ENCODE measurements at places on chromosomes 2 and 18.
A peak's percentile ranks its signal among the peaks of the same experiment; 100 is the strongest.

DNA sequence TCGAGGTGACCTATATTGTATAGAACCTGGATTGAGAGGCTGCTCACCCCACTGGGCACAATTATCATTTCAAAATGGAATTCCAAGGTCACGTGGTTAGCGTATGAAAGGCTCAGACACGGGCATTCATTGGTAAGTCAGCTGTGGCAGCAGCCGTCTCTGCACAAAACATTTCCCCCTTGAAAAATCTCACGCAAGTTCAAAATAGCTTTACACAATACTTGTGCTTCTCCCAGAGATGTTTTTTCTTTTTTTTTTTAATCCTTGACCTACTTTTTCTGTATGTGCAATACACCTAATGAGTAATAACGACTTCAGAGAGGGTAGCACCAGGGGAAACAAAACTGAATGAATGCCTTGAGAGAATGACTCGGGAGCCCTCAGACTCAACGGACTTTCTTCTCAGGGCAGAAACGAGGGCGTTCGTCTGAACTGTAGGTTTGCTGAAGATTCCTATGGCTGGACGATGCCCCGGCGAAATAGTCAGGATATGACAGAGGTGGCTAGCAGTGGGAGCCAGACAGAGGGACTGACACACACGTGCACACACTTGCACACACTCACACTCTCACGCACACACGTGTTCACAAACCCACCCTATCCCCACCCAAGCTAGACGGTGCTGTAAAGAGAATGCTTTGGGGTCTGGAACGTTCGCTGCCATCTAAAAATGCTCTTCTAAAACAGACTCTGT is 77.8 kb downstream of the PDCL3 start:
- no peak for DNase-seq

DNA sequence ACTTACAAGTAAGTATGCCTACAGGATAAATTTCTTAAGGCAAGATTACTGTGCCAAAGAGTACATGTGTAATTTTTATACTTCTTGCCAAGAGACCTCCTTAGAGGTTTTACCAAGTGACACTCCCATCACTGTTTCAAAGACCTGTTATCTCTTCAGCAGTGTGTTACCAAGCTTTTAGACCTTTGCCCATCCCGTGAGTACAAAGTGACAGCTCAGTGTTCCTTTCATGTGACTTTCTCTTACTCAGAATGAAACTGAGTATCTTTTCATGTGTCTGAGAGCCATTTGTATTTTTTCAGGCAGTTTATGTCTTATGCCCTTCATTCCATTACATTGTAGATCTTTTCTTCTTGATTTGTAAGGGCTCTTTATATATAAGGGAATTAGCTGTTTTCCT is 287.5 kb upstream of the SALL3 start:
- no peak for DNase-seq

- no peak for DNase-seq
Observed at GRCh38 chr2:221289389-221289788, 282.7 kb downstream of the EPHA4 start.

DNA sequence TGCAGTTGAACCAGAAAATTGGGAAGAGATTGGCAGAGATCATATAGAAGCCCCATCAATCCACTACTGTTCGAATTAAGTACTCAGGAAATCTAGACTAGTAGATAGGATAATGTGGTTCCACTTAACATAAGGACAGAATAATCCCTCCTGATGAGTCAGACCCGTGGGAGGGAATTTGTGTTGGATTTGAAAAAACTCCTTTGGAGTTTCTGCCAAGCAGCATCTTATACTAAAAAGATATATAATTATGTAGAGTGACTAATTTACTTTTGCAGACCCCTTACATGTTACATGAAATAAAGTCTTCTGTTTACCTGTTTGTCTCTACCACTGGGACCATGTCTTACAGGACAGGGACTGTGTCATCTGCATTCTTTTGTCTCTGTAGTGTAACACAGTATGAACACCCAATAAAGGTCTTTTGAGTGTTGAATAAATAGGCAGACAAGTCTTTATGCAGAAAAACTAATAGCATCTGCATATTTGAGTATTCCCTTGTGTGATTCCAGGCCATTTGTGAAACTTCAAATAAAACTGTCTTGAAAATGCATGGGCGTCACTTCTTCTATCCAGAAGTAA is 122.6 kb upstream of the DNAJC10 start:
- peak; percentile 53 for DNase-seq

- DNase-seq: no peak
Observed at GRCh38 chr2:99365661-99366060, 28.5 kb downstream of the EIF5B start.

GRCh38 chr2:102796337-102796736 is 34.5 kb downstream of the TMEM182 start:
- no peak for DNase-seq

- no peak for DNase-seq
Observed at GRCh38 chr2:105929516-105929915, 184.8 kb downstream of the NCK2 start.

DNA sequence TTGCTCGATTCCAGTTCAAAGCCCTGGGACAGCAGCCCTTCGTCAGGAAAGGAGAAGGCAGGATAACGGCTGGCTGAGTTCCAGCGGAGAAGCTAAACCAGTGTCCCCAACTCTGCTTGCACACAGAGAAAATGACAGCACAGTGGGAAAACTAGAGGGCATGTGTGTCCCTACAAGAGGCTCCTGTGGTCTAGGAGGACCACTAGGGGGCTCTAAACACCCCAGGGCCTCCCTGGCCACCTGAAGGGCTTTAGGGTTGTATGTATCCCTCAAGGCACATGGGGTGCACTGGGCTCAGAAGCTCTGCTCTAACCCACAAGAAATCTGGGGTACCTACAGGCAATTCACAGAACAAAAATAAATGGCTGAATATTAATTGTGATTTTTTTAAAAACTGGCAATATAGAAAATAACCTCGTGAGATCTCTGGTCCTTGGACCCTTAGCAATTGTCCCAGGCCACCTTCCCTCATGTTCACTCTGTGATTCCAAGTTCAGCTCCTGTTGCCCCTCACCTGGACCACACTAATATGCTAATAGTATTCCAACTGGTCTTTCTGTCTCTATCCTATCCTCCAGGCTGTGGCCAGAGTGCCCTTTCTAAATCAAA is 17.5 kb downstream of the STAT1 start:
- peak; percentile 52 for DNase-seq

DNA sequence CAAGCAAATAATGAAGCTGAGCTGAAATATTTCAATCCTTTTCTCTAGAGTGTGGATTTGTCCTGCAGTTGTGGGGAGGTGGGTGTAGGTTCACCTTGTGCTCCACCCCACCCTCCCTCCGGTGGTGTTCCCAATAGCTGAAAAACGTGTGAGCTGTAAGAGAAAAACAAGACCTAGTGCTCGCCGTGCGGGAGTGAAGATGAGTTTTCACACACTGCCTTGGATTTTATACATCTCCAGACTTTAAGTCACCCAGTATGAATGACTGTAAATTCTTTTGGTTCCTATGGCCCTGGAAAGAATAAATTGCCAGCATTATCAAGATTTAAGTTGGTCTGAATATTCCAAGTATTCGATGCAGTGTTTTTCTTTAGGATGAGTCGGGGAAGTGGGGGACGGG is 1.9 kb upstream of the SOX11 start:
- no peak for DNase-seq

- no peak for DNase-seq
Observed at GRCh38 chr2:19728125-19728524, 173.7 kb downstream of the TTC32 start.

DNA sequence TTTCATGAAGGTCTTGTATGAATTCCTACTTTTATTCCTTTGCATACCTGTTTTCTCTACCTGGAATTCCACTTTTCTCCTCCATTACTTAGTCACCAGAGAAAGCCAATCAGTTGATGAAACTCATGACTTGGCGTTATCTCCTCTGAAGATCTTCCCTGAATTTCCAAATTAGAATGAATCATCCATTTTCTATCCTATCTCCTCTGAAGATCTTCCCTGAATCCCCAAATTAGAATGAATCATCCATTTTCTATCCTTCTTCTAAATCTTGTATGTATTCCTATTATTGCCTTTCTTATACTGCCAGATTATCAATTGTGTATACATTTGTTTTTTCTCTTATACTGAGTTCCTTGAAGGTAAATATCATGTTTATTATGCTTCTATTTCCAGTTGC is 440.4 kb downstream of the CCDC85A start:
- DNase-seq: no peak

DNA sequence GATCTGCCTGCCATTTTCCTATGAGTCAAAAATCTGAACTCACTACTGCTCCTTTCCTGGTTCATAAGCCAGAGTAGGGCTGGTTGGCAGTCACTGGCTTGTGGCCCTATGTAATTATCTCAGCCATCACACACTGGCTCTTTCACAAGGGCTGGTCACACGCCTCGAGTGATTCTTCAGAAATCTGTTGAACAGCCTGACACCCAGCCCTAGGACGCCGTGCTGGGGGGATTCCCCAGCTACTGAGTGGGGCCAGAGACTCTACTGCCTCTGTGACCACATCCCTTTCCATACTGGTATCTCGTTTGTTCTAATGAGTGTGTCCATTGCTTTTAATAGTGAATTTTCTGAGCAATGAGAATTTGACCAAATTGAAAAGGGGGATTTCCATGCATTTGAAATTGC is 45.8 kb upstream of the RBM44 start:
- DNase-seq: no peak

DNA sequence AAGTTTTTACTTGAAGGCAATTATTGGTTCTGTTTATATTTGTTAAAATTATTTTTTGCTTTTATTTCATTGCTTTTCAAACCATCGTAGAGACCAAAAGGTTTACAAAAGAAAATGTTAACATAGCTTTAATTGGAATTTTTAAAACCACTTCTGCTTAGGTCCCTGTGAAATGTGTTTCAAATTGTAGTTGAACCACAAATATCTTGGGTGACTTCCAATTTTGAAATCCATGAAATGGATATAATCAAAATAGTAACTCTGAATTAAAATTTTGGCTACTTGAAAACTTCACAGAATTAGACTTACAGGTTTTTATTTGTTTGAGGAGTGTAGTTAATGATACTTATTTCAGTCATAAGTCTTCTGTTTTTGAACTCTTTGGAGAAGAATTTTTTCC is 3.1 kb upstream of the SPAG16 start:
- DNase-seq: no peak

DNA sequence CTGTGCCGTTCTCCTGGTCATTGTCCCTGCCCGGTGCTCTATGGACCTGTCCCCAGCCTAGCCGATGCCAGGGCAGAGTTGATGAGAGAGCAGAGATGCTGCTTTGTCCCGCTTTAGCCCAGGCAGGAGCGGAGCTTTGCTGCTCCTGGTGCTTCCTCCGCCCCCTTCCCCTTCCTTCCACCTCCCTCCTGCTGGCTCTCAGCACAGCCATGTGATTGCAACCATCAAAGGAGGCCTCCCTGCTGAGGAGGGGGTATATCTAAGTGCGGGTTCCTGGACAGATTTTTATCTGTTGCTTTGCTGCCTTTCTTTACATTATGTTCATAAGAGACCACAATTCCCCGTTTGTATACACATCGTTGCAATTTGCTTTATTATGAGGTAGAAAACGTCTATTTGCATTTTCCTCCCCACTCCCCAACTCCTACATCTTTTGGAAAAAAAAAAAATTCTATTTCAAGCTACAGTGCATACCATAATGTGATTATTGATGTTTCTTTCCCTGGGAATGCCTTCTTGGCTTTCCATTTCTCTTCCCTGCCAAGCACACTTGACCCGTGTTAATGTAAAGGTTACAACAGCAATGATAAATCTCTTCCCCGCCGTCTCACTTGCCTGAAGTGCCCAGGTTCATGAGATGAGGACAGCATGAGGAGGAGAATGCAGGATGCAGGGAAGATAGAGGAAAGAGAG is 25.4 kb downstream of the ALPK2 start:
- DNase-seq: no peak

DNA sequence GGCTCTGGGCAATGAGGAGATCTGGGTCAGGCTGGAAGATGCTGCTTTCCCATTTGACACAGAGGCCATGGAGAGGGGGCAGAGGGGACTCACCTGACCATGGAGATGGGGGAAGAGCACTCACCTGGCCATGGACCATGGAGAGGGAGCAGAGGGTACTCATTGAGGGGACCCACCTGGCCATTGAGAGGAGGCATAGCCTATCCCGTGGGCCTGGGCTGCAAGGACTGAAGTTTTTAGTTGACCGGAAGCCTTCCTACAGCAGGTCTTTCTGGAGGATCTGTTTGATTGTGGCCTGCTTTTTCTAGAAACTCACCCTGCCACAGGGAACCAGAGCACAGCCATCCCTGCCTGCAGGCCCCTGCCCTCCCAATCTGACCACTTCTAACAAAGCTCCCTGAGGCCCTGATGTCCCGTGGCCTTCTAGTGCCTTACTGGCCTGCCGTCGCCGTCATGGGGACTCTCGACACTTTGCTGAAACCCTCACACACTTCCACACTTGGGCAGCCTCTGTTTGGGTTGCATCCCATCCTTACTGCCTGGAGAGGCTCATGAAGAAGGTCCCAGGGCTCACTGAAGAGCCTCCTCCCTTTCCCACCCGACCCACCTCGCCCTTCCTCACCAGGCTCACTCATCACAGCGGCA is 5.1 kb upstream of the PROM2 start:
- no peak for DNase-seq

- no peak for DNase-seq
Observed at GRCh38 chr2:112204411-112204810, 50.4 kb downstream of the ZC3H8 start.

- no peak for DNase-seq
Observed at GRCh38 chr2:72897785-72898584, 10.8 kb downstream of the SPR start.

DNA sequence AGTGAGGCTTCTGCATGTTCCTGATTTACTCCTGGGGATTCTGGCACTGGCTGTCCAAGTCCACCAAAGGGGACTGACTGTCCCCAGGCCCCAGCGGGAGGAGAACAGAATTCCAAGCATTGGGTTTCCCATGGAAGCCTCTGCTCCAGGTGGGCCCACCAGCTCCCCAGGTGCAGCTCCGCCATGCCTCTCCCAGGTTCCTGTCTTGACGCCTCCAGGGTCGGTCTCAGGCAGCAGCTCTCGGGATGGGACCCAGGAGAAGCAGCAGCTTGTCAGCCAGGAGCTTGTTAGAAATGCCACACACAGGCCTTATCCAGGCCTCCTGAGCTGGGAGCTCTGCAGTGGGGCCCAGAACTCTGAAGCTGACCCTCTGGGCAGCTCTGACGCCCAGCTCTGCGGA is 47.9 kb downstream of the DCDC2C start:
- DNase-seq: no peak

DNA sequence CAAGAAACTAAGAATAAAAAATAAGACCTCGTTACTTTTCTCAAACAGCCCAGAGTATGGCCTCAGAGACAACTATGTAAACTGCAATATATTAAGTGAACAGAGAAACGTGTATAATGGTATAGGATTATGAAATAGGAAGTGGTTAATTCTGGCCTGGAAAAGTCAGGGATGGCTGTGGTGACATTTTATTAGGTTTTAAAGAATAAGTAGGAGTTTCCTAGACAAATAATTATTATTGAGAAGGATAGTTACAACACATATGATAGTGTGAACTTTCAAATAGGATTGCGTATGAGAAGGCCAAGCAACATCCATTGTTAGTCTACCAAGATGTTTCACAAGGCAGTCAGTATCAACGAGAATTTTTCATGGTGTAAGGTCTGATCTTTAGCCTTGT is 244.1 kb downstream of the LPIN1 start:
- DNase-seq: no peak
